C1 segment of cervical spinal cord (tissue), 14 donors: ENCODE measurements at places on chromosomes 7 and 10.

DNA sequence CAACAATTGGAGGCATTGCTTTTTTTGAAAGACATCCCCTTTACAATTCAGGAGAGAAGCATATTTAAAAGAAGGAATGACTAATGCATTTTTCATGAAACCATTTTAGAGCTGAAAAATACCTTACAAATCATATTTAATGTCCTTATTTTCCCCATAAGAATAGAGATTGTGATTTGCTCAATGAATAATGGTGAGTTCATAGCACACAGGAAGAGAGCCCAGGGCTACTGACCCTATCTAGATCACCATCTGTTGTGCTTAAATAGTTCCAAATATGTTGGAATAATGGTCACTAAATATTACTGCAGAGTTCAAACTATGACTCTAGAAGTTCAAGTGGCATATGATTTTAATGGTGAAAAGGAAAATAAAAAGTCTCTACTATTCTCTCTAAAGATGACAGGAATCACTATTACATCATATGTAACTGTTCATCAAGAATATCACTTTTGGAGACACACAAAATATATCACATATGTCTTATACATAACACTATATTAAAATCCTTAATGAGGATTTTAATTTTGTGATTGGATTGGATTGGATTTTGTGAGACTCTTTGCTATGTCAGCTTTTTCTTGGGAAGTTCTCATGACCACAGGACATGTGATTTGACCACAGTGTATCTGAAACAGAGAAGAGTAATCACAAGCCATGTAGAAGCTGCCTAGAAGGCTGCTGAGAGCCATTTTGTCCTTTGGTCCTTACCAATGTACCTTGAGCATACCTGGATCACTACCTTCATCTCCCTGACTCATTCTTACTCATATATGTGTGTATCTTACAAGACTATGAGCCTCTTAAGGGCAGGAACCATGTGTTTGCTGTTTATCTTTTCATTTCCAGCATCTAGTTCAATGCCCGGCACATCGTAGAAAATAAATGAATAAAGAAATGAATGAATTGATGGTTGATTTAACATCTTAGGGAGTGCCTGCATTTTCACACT lies 26.4 kb downstream of the SLC16A9 start:
- DNase-seq, result no peak

GRCh38 chr10:112052166-112052565 lies 131.4 kb downstream of the GPAM start:
- DNase-seq, result no peak

DNA sequence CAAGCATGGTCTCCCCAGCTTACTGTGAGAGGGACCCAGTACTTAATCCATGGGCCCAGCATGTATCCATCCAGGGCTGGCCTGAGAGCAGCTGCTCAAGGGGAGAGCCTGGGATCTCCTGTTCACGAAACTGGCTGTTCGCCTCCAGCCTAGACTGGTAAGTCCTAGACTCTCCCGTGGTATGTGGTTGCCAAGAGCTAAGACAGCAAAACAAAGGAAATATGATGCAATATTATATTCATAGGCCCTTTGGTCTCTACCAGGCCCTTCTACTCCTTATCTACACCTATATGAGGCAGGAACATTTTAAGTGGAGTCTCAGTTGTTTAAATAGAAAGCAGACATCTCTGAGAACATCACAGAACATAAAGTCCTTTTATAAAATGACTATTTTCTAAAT lies 28.9 kb upstream of the STK17A start:
- no peak for DNase-seq

GRCh38 chr10:1762076-1762475 lies 24.8 kb upstream of the ADARB2 start:
- no peak for DNase-seq

GRCh38 chr10:119367841-119368549 lies 160.6 kb downstream of the GRK5 start:
- DNase-seq, result no peak

- DNase-seq, result no peak
These were observed at the start of gene TBXAS1 for GRCh38 chr7:139829025-139829774. TSS of gene TBXAS1 (plus strand) at chr7:139829264. CDS start at chr7:139829391, 127 bp downstream.

GRCh38 chr7:143436325-143436946 lies 6.8 kb upstream of the TAS2R60 start:
- no peak for DNase-seq

- DNase-seq, result no peak
These were observed 229.8 kb upstream of the PODXL start for GRCh38 chr7:131786204-131786603.

DNA sequence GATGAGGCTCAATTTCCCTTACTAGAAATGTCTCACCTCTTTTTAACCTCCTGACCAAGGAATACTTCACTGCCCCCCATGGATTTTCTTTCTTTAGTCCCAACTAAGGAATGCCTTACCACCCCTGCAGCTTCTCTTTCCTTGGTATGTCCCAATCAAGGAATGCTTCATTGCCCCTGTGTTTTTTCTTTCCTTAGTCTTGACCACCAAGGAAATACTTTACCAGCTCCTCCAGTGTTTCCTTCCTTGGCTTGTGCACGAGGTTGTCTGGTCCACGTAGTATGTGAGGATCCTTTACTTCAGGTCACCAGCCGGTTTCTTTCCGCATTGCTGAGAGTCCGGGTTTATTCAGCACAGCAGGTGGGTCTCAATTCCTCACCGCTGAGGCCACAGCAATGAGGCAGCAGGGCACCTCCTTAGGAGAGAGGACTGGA lies 59.3 kb downstream of the CYP2C9 start:
- DNase-seq, result no peak

- no peak for DNase-seq
These were observed 25.7 kb downstream of the UNC5B start for GRCh38 chr10:71237843-71238623.

- no peak for DNase-seq
These were observed 630 bp downstream of the ZNF680 start for GRCh38 chr7:64562256-64562625.

GRCh38 chr10:131478377-131478989 lies 167.0 kb upstream of the TCERG1L start:
- DNase-seq, result no peak

- DNase-seq, result peak; percentile 49
These were observed 15.9 kb downstream of the FAM53B start for GRCh38 chr10:124728071-124728829.

DNA sequence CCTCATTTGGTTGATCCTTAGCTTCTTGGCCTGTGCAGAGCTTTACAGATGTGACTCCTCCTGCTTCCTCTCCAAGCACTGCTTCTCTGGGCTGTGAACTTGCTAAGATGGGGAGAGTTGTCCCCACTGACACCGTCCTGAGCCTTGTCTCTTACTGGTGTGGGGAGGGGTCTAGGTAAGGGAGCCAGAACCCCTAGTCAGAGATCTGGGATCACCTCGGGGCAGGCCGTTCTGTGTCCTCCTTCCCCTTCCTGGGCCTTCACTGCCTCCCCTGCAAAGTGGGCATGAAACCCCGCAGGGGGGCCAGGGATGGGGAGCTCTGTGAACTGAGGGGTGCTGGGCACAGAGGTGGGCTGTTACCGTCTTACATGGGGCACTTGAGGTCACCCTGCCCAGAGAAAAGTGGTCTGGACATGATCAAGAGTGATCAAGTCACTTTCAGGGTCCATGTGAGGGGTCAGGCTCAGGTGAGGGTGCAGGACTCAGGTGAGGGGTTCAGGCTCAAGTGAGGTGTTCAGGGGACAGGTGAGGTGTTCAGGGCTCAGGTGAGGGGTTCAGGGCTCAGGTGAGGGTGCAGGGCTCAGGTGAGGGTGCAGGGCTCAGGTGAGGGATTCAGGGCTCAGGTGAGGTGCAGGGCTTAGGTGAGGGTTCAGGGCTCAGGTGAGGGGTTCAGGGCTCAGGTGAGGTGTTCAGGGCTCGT lies 86.2 kb downstream of the ADCY1 start:
- no peak for DNase-seq

DNA sequence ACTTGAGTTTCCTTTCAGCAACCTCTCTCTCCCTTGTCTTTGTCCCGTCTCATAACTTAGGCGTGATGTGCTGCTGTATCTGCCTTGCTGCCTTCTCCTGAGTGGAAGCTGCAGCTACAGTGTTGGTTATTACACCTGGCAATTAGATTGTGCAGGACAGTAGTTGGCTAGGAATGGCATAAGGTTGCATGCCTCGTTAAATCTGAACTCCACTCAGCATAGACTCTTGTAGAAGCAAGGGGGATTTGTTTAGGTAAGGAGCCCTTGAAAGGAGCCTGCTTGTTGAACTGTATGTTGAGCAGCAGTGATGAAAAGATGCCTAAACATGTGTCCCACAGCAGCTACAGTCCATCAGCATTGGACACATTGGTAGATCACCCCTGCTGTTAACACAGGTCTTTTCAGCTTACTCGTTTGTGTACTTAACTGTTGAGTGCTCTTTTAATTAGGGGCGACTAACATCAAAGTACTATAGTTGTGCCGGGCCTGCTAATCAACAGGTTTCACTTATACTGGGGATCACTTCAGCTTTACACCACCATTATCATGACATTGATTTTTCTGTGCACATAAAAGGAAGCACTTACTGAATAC lies 225.0 kb downstream of the AUTS2 start:
- DNase-seq, result no peak

GRCh38 chr10:32190890-32191491 lies 134.8 kb upstream of the KIF5B start:
- no peak for DNase-seq

GRCh38 chr7:45699726-45700390 lies 125.7 kb downstream of the ADCY1 start:
- DNase-seq, result no peak

DNA sequence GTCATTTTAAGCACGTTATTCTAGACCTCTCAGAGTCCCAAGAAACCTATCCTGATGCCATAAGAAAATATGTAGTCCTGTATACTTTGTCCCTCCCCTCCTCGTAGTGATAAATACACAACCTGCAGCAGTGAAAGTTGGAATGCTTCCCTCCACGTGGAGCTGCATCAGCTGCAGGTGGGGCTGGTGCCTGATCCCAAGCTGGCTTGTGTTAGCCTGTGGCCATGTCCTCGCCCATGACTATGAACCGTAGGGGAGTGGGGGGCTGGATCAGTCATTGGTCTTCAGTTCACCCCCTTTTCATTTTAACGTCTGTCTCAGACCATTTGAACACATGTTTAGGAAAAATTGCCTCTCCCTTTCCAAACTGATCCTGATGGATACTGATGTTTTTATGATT lies 171.4 kb upstream of the HABP2 start:
- DNase-seq, result no peak

DNA sequence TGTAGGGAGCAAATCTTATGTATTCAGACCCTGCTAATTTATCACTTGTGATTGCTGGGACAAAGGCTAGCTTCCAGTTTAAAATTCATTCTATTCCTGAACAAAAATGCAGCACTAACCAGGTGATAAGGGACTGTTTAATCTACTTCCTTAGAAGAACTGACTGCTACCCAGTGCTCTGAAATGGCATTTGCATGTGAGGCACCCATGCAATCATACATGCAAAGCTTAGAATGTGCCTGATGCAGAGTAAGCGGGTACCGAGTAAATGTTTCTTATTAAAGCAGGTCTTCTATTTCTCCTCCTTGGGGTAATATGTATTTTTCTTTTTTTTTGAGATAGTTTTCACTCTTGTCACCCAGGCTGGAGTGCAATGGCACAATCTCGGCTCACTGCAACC lies 54.5 kb downstream of the NEURL1 start:
- no peak for DNase-seq

DNA sequence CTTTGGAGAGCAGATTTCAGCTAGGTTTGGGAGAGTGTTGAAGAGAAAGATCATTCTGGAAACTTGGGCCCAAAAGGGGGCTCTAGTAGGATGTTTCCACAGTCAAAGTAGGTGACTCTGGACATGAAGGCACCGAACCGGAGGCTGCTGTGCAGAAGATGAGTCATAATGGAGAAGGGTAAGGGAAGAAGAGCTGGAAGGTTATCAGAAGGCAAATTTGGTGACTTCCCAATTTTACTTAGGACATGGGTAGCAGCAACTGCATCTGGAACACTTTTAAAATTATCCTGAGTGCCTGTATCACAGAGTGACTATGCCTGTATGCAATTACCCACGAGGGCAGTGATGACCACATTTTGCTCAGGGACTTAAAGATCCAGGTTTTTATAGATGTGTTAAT lies 38.8 kb downstream of the PIK3AP1 start:
- no peak for DNase-seq
